ENCODE measurements at places on chromosomes 2 and 18.
A peak's percentile ranks its signal among the peaks of the same experiment; 100 is the strongest.

GRCh38 chr2:42516418-42516901 is 22.7 kb upstream of the KCNG3 start:
- no peak for DNase-seq

DNA sequence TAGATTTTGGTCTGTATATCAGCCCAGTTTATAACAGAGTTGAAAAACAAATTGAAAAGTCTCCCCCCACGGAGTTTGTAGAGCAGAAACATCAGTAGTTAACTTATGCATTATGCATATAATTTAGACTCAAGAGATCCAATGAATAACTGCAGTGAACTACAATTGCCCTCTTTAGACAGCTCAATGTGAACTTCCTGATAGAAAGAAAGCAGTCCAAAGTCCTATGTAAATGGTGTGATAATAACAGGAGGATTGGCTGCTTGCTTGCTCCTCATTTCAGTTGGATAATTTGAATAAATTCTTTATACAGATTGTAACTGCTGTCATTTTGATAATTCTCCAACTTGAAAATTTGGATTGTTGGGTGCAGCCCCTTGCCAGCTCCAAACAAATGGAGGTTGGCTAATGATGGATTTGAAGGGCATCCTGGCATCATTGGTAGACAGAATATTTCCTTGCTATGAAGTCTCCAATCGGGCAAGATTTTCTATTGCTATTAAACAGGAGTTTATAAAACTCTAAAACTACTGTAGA is 297.1 kb downstream of the ASXL3 start:
- no peak for DNase-seq

DNA sequence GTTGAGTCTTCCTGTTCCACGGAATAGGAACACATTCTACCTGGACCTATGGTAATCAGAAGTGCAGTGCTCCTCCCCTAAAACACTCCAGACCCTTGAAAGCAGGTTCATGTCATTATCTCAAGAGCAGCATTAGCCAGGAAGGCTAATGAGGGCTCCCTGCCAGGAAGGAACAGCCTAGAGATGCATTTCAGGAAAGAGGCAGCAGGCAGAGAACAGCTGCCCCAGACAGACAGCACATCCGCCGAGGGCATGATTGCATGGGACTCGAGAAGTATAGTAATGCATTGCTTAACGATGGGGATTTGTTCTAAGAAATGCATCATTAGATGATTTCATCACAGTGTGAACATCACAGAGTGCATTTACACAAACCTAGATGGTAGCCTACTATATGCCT is 171.5 kb downstream of the ALK start:
- DNase-seq, result no peak

DNA sequence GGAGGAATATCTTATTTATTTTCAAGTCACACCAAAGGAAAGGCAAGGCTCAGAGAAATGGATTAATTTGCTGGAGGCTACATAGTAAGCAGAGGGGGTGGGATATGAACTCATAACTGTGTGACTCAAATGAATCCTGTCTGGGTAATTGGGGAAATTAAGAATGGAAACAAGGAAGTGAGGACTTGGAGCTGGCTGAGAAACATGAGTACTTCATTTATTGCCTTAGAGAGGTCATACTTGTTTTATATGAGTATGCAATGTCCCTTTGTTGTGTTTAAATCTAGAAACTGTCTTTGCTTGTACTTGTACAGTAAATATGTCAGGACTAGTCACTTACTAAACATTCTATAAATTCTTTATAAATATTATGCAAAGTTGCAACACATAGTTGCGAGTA is 2166.7 kb upstream of the PIK3C3 start:
- no peak for DNase-seq

- no peak for DNase-seq
These were observed 120.6 kb downstream of the PLB1 start for GRCh38 chr2:28616396-28616999.

DNA sequence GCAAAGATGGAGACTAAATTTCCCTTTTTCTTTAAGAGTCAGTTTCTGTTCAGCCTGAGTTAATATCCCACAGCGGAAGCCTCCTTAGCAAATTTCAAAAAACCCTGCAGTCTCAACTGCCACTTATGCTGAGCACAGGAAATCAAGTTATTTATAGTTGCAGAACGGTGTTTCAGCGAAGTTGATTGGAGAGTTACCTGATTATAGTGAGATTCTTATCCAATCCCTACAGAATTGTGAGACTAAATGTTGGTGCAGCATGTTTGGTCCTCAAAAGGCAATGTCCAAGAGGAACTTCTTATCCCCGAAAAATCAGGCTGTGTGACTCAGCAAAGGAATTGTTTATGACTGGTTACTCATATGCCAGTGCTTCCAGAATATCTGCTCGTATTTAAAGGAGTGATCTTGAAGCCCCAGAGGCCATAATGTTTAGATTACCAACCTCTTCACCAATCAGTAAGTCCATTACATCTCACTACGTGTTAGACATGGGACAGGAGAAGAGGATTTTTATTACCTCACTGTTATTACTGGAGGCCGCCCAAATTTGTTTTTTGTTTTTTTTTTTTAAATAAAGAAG is 67.9 kb downstream of the LRRFIP1 start:
- no peak for DNase-seq

DNA sequence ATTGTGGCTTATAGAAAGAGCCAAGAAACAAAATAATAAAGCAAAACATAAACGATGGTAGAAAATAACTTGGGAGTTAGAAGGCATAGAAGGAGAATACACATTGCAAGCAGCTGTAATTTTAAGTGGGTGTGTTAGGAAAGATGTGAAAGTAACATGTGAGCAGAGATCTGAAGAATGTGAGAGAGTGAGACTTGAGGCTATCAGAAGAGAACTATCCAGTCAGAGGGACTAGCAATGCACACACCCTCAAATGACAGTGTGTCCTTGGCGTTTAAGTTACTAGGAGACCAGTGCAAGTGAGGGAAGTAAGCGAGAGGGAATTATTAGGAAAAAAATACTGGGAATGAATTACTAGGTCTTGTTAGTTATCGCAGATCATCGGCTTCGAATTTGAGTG is 304.9 kb downstream of the DSEL start:
- no peak for DNase-seq

DNA sequence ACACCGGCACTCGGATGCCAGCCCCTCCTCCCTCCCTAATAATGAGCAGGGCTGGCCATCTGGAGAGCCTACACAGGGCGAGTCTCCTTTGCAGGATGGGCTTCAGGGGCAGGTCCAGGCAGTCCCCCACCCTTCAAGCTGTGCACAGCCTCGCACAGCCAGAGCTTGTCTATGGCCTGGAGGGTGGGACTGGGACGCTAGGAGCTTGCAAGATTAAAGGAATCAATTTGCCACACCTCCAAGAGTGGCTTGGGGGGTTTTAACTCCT is 43.9 kb upstream of the OTOF start:
- DNase-seq, result no peak

DNA sequence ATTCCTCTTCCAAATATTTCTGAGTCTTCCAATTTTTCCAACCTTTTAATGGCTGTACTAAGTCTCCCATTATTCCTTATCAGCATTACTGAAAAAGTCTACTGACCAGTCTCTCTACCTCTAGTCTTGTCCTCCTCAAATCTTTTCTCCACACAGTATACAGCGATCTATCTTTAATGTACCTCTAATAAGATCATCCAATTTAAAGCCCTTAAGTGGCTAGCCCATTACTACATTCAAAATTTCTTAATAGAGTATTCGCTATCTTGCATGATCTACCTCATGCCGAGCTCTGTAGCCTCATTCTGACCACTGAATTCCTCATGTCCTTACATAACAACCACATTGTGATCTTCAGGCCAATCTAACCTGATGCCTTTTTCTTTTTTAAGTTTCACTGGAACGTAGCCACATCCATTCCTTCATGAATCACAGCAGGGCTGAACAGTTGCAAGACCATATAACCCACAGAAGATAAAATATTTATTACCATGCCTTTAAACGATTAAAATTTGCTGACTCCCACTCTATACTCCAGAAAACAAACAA is 57.9 kb downstream of the SLC66A3 start:
- no peak for DNase-seq

DNA sequence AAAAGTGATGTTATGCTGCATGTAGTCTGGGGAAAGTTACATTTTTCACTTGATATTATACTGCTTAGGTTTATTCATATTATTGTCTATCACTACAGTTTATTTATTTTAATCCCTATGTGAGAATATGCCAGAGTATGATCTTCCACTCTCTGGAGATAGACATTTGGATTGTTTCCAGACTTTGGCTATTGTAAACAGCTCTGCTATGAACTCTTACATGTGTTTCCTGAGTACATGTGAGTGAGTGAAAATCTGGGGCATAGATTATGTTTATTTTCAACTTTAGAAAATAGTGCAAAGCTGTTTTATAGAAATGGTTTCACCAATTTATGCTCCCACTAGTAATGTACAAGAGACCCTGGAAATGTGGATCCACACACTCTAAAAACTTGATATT is 49.0 kb upstream of the EPAS1 start:
- no peak for DNase-seq

- DNase-seq, result peak; percentile 51
These were observed 3.0 kb downstream of the FEV start for GRCh38 chr2:218981881-218982585.

- DNase-seq, result no peak
These were observed 194.3 kb downstream of the FIGN start for GRCh38 chr2:163541495-163541894.

GRCh38 chr18:69580107-69580506 is 179.4 kb downstream of the DOK6 start:
- DNase-seq, result no peak

- DNase-seq, result no peak
These were observed 40.0 kb downstream of the CPO start for GRCh38 chr2:206979365-206979764.

DNA sequence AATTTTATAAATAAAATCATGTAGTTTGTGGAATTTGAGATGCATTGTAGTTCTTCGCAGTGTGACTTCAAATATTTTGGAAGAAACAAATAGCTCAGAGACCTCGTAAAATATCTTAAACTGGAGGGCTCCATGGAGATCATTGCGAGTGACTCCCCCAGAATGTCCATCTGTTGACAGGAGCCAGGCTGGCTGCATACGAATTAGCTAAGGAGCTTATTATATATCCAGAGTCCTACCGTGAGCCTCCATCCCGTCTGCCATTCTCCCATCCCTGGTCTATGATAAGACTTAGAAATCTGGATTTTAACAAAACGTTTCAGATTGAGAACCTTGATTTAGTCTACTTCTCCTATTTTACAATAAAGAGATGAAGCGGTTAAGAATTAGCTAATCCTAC is 80.2 kb downstream of the MSH2 start:
- no peak for DNase-seq

GRCh38 chr2:221346411-221346810 is 225.7 kb downstream of the EPHA4 start:
- no peak for DNase-seq

- no peak for DNase-seq
These were observed 15.7 kb upstream of the OLA1 start for GRCh38 chr2:174263997-174264396.

- no peak for DNase-seq
These were observed 170.1 kb downstream of the PARD3B start for GRCh38 chr2:204715361-204715760.

GRCh38 chr2:68363721-68364120 is 1.4 kb upstream of the PLEK start:
- DNase-seq, result no peak

DNA sequence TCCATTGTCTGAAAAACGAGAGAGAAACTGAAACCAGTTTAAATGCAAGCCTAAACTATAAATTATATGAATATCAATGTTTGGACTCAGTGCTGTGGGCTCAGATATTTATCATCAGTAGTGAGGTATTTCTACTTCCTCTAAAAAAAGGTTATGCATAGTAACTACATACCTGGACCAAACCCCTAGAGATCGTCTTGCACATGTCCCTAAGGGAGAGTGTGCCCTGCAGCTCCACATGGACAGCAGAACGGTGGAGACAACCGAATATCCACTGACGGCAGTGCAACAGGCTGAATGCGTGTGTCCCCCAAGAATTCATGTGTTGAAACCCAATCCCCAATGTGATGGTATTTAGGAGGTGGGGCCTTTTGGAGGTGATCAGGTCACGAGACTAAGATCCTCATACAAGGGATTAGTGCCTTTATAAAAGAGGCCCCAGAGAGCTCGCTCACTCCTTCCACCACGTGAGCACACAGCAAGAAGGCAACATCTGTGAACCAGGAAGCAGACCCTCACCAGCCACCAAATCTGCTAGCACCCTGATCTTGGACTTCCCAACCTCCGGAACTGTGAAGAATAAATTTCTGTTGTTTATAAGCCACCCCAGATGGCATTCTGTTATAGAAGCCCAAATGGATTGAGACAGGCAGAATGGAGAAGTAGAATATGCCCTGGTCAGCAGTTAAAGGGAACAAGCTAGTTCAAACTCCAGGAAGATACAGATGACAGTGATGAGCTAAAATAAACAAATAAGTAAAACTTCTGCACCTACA is 208.4 kb downstream of the ANAPC1 start:
- no peak for DNase-seq

DNA sequence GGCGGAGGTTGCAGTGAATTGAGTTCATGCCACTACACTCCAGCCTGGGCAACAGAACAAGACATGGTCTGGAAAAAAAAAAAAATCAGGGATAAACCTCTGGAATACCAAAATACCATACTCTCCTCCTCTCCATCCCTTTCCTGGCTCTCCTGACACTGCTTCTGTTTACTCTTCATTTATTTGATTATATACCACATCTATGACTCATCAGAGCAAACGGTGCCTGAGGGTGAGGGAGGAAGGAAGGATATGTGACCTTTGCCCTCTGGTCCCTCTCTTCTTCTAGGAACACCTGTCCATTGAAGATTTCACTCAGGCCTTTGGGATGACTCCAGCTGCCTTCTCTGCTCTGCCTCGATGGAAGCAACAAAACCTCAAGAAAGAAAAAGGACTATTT is 30.0 kb downstream of the VIL1 start:
- DNase-seq, result no peak

DNA sequence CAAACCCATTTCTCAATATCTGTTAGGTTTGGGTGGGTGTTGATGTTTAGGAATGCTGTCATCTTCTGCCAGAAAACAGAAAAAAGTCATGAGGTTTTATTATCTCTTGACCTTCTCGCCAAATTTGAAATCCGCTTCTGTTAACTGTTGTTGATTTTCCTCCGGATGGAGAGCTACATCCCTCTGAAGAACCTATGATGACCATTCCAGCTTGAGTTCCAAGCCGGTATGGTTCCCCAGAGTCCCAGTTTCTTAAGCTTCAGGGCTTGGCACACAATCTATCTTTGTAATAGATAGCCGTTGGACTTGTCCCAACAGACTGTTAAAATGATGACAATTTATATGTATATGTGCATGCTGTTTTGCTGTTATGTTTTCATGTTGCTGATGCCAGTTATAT is 1201.0 kb downstream of the LRP1B start:
- no peak for DNase-seq

GRCh38 chr18:9455718-9456511 is 19.4 kb upstream of the RALBP1 start:
- no peak for DNase-seq

DNA sequence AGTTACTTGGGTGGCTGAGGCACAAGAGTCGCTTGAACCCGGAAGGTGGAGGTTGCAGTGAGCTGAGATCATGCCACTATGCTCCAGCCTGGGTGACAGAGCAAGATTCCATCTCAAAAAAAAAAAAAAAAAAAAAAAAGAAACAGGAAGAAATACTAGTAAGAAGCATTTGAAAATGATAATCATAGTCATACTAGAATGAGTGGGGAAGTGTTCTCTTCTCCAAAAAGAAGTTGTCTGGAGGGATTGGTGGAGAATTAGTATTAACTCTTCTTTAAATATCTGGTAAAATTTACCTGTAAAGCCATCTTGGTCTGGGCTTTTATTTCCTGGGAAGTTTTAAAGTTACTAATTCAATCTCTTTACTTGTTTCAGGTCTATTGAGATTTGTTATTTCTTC is 131.8 kb downstream of the FAM210A start:
- no peak for DNase-seq

All from GM13977 (cell line).